Transverse colon (tissue), 4 donors: ENCODE measurements at places on chromosomes 13 and 19.
A peak's percentile ranks its signal among the peaks of the same experiment; 100 is the strongest.

GRCh38 chr13:26255691-26256277 lies 1.9 kb downstream of the CDK8 start:
- DNase-seq, result no peak

GRCh38 chr19:50460161-50460765 lies 16.0 kb upstream of the EMC10 start:
- no peak for DNase-seq

- no peak for DNase-seq
These were observed 19.6 kb upstream of the CCNA1 start for GRCh38 chr13:36412736-36413135.

GRCh38 chr19:7083076-7083956 lies 13.8 kb downstream of the ZNF557 start:
- DNase-seq, result no peak

DNA sequence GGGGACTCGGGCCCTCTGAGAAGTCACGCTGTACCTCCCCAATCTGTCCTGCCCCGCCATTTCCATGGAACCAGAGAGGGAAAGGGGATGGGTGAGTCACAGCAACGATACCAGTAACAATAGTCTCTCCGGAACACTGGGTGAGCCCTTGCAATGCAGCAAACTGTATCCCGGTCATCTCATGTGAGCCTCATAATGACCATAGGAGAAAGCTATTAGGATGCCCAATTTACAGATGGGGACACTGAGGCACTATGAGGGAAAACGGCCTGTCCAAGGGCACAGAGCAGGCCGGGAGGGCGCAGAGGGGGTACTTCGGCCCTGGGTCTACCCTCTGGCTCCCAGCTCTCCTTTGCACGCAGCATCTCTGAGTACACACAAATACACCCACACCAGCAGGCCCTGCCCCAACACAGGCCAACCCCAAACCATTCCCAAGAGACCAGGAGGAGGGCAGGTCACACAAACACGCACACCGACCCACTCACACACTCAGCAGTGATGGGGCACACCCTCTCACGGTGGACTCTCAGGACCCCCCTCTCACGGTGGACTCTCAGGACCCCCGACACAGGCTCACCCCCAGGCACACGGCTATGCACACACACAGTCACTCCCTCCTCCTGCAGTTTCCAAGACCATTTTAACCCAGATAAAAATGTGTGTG lies 18.2 kb downstream of the LRRC4B start:
- DNase-seq, result no peak

GRCh38 chr13:32443111-32443510 lies 15.2 kb upstream of the N4BP2L1 start:
- DNase-seq, result peak; percentile 35

GRCh38 chr19:57002710-57003109 lies 117.1 kb upstream of the USP29 start:
- DNase-seq, result no peak

GRCh38 chr13:98108341-98108740 lies 34.6 kb upstream of the FARP1 start:
- DNase-seq, result no peak

- no peak for DNase-seq
These were observed 10.6 kb downstream of the SLC15A1 start for GRCh38 chr13:98741741-98742435.
